CD4-positive, alpha-beta T cell treated with Interferon gamma for 1 hour (primary cell): ENCODE measurements at places on chromosomes 1 and 21.

DNA sequence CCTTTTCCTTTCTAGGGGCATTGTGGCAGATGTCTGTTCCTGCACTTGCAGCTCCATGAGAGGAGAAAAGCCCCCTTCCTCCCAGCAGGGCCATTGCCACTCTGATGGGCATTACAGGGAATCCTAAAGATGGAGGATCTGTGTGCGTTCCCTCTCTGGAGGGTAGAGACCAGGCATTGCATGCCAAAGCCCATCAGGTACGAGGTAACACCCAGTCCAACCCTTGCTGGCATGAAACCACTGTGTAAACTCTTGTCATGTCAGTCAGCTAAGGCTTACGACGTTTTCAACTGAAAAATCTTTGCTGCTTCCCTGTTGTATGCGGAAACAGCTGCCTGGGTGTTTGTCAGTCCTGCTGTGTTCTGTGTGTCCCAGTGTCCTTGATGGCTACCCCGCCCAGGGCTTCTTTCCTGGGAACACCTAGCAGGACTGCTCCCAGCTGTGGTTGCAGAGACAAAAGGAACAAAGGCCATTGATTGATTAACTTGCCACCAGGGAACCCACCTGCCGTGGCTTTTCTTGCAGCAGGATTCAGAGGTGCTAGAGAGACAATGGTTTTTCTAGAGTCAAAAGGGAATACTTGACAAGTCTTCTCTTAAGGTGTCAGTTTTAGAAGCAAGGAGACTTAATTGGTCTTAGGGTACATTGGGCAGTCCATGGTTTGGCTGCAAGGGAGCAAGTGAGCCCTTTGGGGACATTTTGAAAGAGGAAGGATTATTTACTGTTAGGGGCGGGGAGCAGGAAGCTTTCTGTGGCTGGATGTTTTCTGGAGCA is 24.6 kb downstream of the B3GALT5 start:
- no peak for DNase-seq

DNA sequence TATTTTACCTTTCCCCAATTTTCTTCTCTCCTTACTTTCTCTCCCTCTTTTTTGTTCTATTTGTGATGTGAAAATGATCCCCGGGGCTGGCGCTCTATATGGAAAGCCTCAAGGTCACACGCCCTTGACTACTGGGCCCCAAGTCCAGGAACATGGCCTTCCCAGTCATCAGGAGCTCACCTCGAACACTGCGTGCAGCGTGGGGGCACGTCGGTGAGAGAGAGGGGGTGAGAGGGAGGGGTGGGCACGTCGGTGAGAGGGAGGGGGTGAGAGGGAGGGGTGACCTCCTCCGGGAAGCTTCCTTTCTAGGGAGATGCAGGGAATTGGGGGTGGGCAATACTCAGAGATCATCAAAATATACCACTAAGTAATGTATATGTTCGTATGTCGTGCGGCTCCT is 94.6 kb upstream of the TMPRSS2 start:
- no peak for DNase-seq

GRCh38 chr1:44707112-44707881 is 23.7 kb downstream of the RNU5D-1 start:
- DNase-seq: no peak

GRCh38 chr1:226884966-226885820 is 14.8 kb downstream of the PSEN2 start:
- no peak for DNase-seq

GRCh38 chr1:240706150-240706935 is 94.4 kb upstream of the GREM2 start:
- no peak for DNase-seq

DNA sequence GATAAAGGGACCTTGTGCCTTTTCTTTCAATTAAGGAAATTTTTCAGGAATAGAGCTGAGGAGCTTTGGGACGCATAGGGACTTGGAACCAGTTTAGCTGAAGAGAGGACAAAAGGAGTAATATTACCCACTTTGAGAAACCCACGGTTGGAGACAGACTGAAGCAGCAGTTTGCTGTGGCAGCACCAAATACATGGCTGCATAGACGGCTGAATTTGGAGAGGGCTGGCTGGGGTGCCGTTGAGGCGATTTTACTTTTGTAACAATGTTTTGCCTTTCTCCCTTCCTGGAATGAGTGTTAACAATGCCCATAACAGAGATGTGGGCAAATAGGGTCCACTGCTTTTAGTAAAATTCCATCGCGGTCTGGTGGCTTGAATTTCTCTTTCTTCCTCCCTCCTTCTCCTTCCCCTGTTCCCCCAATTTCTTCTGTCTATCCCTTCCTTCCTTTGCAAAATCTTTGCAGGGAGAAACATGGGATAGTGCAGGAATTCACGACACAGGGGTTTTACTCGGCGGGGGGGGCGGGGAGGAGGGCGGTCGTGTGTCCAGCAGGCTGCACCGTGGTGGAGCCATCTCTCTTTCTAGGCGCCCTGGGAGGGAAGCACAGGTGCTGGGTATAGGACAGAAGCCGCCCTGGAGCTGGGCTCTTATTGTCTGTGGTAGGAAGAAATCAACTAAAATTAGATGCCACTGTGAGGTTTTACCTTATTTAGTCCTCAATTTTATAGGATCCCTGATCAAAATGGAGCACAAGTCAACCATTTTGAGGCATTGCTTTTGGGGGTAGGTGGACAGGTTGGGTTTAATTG is 6.8 kb downstream of the LHX4 start:
- DNase-seq: no peak

GRCh38 chr1:165364568-165365133 is 8.1 kb upstream of the LMX1A start:
- no peak for DNase-seq

DNA sequence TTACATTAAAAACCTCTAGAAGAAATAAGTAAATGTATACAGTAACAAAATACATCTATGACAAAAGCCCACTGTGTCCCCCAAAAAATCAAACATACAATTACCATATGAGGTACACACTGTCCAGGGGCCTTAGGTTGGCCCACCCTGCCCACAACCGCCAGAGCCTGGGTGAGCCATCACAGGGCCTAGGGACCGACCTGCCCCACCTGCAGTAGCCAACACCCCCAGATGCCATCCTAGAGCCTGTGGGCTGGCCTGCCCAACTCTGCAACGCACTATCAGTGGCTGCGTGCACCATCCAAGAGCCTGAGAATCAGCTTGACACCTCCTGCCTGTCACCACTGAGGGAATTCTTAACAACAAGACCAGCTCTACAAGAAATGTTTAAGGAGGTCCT is 39.0 kb downstream of the FAF1 start:
- no peak for DNase-seq

- DNase-seq: no peak
Measured at GRCh38 chr1:225447650-225448089, 19.8 kb upstream of the LBR start.

GRCh38 chr1:23478896-23479665 is 4.9 kb downstream of the ASAP3 start:
- no peak for DNase-seq

- no peak for DNase-seq
Measured at GRCh38 chr1:218330043-218330623, 15.0 kb upstream of the TGFB2 start.

- no peak for DNase-seq
Measured at GRCh38 chr1:62784509-62785365, 805 bp downstream of the ATG4C start.

GRCh38 chr1:92277105-92277723 is 21.6 kb downstream of the GLMN start:
- DNase-seq: no peak

DNA sequence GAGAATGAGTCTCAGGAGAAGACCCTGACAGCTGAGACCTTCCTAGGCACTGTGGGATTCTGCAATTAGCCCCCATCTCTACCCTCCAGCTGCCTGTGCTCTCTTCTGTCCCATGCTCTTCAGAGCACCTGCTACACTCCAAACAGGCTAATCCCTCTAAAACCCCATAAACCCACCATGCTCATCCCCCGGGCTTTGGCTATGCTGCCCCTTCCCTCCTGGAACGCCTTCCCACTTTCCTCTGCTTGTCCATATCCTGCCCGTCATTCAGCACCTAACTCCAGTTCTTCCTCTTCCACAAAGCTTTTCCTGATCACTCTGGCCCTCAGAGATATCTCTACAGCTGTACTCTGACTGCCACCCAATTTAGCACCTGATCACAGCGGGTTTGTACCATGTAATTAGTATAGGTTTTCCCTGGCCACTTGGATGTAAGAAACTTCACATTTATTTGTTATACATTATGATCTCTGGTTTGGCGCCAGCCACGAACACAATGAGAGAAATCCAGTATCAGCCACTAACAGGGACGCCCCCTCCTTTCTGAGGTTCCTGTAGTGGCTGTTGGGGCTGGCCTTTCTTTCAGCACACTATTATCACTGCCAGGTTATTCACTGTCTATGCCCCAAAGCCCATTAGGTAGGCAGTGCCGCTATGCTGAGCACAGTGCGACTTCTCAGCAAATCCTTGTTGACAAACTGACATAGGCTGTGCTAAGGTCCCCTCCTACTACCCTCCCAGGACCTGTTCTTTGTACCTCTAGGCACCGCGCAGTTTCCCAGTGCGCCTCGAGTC is 45.1 kb downstream of the CDC7 start:
- no peak for DNase-seq

DNA sequence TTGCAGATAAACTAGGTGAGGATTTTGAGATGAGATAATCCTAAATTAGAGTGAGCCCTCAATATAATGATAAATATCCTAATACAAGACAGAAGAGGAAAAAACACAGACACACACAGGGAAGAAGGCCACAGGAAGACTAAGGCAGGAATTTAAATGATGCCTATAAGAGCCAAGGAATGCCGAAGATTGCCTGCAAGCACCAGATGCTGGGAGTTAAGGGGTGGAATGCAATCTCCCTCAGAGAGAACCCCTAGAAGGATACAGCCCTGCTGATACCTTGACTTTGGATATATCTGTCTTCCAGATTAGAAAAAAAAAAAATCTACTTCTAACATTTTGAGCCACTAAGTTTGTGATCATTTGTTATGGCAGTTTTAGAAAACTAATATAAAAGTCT is 299.7 kb upstream of the PRMT6 start:
- no peak for DNase-seq

- DNase-seq: no peak
Measured at GRCh38 chr1:215728169-215728568, 161.1 kb downstream of the KCTD3 start.

- DNase-seq: no peak
Measured at GRCh38 chr1:52559875-52560274, 7.0 kb upstream of the TUT4 start.

- DNase-seq: no peak
Measured at GRCh38 chr1:247408100-247408499, 7.9 kb upstream of the NLRP3 start.

- DNase-seq: no peak
Measured at GRCh38 chr21:36753556-36753955, 54.6 kb downstream of the SIM2 start.

DNA sequence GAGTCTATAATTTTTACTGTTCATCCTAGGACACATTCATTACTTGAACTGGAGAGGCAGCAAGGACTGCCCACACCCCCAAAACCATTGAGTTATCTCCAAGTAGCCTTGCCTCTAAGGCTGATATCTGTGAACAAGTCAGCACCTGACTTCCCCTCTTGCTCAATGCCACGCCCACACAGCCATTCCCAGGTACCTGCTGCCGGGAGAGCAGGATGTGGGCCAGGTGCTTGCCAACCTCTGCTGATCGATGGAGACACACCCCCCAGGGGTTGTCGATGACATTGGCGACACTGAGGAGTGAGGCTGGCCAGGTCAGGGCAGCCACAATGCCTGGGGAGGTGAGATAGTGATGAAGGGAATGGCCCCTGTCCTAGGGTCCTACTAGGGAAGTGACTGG is 60.1 kb downstream of the TMCO4 start:
- no peak for DNase-seq
